ENCODE measurements at places on chromosomes 16 and 17.
A peak's percentile ranks its signal among the peaks of the same experiment; 100 is the strongest.

DNA sequence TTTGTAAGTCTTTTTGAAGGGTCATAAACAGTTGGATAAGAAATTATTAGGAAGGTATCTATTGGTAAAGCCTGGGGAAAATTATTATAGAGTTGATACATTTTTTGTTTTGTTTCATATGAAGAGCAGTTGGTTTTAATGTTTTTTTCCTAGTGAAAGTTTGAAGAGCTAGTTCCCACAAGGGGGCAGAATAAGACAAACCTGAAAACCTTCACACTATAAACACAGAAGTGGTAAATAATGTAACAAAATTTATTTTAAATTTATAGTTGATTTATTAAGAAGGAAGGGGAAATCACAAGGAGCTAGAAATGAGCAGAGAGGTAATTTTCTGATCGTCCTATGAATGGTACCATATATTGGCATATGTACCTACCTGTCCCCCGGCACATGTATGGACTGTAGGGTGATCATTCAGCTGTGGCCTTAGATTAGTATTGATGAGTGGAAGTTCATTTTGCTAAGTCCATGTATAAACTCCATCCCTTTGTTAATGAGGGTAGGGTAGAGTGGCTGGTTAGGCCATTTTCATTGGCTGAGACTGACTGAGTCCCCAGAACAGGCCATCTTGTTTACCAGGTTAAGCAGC, 116.3 kb downstream of the TANC2 start:
- DNase-seq = no peak

DNA sequence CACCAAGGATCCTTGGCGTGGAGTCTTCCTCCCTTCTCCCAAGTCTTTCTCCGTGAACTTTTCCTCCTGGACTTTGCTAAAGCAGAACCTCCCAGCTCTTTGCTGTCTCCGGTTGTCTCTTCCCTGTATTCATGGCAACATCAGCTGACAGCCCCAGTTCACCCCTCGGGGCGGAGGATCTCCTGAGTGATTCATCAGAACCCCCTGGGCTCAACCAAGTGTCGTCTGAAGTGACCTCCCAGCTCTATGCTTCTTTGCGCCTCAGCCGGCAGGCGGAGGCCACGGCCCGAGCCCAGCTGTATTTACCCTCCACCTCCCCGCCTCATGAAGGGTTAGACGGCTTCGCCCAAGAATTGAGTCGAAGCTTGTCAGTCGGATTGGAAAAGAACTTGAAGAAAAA, 943 bp downstream of the CNTROB start:
- no peak for DNase-seq

DNA sequence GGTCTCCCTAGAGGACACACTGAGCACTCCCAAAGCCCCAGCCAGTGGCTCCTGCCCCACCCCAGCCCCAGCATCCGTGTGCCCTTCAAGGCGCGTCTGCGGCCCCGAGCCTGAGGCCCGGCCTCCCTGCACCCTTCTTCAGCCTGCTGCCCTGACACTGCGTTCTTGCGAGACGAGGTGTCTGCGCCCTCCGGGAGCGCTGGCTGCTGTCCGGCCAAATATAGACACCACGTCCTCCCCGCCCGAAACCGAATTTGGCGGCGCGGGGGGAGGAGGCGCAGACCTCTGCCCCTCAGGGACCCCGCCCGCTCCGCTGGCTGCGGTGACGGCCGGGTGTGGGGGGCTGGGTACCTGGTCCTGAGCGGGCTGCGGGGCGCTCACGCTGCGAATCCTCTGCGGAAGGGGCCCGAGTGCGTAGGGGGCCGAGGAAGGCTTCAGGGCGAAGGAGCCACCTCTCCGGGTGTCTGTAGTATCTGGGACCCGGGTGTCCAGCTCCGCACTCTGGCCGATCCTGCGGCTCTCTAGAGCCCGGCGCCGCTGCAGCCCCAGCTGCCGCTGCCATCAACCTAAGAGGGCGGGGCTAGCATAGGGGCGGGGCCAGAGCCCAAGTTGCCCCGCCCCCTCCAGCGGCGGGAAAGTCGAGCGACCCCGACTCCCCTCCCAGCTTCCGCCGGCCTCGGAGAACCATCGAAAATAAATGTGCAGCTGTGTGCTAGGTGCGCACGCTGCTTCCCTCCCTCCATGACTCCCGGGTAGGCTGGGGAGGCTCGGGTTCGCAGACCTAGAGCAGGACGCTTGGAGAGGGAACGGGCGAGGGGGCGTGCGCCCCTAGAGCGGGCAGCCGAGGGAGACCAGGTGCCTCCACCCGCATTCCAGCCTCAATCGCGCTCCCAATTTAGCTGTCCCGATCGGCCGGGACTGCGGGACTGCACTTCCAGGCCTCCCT, at the start of gene CORO6:
Gene CORO6 (minus strand): TSS at position 576 of the 946 bp plus-strand sequence. CDS start 1,491 bp downstream, outside the sequence.
- peak; percentile 86 for DNase-seq

GRCh38 chr17:72116661-72117521, 3.9 kb upstream of the SOX9 start:
- DNase-seq = no peak

- DNase-seq = no peak
These were observed 19.0 kb downstream of the AXIN1 start for GRCh38 chr16:333406-334094.

GRCh38 chr16:23931199-23931598, 95.4 kb downstream of the PRKCB start:
- no peak for DNase-seq

GRCh38 chr17:68961214-68961882, 6.2 kb upstream of the ABCA8 start:
- no peak for DNase-seq

DNA sequence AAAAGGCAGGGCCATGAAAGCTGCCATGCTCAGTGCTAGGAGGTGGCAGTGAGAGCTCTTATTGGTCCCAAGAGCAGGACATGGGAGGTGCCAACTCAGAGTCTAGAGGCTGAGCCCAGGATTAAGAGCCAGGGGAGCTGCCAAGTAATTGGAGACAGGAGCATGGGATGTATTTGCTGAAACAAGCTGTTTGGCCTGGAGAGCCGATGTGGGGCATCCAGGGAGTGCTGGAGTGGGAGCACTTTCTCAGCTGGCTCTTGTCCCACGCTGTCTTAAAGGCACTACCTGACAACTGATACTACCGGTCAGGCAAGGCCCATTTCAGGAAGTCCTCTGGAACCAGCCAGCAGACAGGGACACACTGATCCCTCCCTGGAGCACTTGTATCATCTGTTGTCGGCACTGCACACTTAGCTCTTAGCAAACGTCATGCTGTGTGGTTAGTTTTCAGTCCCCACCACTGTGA, 19.3 kb downstream of the ANKFN1 start:
- DNase-seq = no peak

DNA sequence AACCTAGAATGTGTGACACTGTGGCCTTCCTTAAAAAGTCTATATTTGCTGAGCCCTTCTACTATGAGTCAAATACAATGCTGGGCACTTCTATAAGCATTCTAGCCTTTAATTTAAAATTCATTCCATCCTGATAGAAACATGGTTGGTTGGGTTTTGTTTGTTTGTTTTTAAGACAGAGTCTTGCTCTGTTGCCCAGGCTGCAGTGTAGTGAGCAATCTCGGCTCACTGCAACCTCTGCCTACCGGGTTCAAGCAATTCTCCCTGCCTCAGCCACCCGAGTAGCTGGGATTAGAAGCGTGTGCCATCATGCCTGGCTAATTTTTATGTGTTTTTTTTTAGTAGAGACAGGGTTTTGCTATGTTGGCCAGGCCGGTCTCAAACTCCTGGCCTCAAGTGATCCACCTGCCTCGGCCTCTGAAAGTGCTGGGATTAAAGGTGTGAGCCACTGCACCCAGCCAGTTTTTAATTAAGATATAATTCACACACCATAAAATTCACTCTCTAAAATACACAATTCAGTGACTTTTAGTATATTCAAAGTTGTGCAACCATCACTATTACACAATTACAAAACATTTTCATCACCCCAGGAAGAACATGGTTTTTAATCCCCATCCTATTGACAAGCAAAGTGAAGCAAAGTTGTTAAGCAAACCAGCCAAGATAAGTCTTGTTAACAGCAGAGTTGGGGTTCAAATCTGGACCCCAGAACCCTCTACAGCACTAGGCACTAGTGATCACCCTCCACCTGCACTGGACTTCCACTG, 42.8 kb downstream of the CMTM4 start:
- no peak for DNase-seq

GRCh38 chr16:57192720-57193486, 6.8 kb downstream of the RSPRY1 start:
- no peak for DNase-seq

DNA sequence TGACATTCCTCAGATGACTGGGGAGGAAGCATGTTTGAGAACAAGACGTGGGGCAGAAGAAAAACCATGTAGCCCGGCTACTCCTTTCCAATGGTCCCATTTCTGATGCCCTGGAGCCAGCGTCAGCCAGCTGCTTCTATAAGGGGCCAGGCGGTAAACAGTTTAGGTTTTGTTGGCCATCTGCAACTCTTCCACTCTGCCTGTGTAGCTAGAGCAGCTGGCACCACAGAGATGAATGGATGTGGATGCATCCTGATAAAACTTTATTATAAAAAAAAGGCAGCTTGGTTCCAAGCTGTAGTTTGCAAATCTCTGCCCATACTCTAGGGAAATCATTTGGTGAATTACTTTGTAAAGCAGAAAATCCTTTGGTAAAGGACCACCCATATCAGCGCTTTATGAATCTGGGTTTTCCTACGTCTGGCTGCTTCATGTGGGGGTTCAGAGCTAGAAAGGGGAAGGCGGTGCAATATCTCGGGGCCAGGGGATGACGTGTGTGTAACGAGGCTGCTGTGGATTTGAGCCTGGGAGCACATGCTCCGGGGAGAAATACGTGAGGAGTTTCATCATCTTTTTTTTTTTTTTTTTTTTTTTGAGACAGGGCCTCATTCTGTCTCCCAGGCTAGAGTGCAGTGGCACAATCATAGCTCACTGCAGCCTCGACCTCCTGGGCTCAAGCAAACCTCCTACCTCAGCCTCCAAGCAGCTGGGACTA, 3.4 kb upstream of the SRL start:
- DNase-seq = no peak

DNA sequence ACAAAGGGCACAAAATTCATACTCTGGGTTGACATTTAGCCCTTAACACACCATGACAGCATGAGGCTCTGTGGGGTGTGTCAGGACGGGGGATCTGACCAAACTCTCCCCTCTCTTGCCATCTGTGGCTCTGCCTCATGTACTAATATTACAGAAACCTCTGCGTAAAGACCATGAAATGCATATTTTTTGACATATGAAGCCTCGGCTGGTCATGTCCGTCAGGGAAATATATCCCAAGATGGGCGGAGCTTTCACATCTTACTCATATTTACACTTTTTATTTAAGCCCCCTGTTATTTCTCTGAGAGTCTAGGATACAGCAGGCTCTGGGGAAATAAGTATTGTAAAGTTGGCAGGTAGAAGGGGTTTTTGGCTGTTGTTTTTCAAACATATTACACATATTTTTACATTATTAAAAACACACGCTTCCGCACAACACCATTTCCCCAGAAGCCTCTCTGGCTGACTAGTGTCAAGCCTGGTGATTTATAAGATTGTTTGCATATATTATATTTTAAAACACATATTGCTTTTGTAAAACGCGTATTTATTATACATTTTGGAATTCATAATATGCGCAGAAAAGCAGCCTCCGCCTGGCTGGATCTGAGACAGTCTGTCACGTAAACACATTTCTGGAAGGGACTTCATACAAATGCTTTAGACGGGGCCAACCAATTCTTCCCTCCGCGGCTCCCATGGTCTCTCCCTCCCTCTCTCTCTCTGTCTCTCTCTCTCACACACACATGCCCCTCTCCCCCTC, 237.7 kb upstream of the ZFHX3 start:
- no peak for DNase-seq

DNA sequence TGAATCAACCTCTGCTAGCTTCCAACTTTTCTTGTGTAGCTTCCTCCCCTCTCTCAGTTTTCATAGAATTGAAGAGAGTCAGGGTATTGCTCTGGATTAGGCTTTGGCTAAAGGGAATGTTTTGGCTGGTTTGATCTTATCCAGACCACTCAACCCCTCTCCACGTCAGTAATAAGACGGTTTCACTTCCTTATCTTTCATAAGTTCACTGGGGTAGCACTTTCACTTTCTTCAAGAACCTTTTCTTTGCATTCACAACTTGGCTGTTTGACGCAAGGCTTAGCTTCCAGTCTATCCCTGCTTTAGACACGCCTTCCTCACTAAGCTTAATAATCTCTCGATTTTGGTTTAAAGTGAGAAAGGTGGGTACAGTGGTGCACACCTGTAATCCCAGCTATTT, 29.7 kb upstream of the OR1A2 start:
- DNase-seq = no peak

DNA sequence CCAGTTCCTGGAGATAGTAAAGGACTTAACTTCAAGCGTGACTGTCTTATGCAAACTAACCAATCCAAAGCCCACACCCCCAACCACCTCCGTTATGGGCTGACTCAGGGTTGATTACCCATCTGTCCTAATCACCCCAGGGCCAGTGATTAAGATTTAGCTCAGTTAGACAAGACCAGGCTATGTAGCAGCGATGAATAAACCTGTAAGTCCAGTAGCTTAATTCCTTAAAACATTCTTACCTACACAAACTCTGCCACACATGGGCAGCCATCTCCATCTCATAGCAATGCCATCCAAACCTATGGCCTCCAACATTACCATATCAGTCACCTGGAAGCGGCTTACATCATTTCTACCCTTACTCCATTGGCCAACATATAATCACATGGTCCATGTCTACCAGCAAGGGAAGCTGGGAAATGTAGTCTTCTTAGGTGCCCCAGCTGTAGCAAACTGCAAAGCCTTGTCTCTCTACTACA, 266.7 kb downstream of the SHISA9 start:
- no peak for DNase-seq

- DNase-seq = no peak
These were observed at the start of gene PMFBP1 for GRCh38 chr16:72172105-72173034. Gene PMFBP1 (minus strand): TSS chr16:72172155. CDS start chr16:72171208, 947 bp downstream.

- DNase-seq = no peak
These were observed 5.5 kb upstream of the ERAL1 start for GRCh38 chr17:28849281-28849680.

DNA sequence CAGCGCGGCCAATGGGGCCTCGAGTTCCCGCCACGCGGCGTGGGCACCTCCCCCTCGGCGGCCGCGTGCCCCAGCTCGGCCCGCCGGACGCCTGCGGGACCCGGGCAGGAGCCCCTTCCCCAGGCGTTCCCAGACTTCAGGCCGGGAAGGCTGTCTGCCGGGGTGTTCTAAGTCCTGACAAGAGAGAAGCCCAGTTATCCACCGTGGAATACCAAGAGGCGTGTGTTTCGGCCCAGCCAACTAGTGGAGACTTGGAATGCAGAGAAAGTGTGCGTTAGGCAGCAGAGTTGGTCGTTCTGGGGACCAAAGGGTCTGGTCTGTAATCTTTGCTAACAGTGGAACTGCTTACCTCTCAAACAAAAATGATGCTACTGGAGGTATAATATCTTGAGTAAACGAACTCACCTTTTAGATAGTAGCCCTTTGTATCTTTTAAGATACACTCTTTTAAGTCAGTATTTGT, 251 bp upstream of the HSF5 start:
- no peak for DNase-seq

DNA sequence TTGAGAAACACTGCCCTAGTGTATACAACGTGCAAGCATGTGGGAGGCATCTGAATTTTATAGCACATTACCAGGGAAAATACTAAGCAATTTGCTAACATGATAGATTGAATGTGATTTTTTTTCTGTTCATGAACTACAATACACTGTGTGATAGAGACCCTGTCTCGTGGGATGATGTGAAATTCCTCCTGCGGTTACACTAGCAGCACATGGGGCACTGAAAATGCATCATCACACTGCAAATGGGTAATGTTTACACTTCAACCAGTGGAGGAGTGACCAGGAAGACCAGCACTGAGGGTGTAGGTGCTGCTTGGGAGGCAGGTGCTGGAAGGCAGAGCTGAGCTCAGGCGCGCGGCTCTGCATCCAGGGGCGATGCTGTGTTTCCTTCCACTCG, 28.8 kb downstream of the ORC6 start:
- no peak for DNase-seq

Data from neuronal stem cell (in vitro differentiated cells).